ENCODE measurements at places on chromosomes 1 and 21.

DNA sequence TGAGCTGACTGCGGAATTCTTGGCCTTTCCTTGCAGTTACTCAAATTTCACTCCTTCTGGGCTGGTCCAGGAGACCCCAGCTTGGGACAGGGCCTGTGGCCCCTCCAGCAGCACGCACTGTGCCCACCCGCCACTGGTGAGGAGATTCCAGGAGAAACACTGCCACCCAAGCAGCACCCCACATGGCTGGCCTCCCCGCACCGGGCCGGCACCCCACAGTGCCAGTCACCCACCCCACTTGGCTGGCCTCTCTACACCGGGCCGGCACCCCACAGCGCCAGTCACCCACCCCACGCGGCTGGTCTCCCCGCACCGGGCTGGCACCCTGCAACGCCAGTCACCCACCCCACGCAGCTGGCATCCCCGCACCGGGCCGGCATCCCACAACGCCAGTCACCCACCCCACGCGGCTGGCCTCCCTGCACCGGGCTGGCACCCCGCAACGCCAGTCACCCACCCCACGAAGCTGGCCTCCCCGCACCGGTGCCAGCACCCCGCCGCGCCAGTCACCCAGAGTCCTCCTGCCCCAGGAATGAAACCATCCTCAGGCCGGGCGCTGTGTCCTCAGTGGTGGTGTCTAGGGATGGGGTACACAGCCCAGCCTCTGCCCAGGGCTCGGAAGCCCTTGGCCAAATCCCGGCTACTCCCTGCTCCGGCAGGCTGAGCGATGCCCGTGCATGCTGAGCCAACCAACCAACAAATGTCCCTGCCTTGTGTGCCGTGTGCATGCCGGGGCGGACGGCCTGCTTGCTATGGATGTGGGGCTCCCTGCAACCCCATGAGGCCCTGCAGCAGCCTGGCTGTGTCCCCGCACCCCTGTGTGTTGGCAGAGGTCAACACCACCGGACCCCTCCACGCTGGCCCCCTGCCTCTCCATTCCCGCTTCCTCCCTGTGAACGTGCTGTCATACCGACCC is 38.6 kb upstream of the TSPEAR start:
- no peak for DNase-seq
- no peak overlapping the region for H3K27ac ChIP-seq
- no peak overlapping the region for H3K4me3 ChIP-seq
- H3K4me1 ChIP-seq, result no peaks in the 10 kb centered on the region
- H3K36me3 ChIP-seq, result no peaks in the 10 kb centered on the region

- no peak for DNase-seq
- no peak overlapping the region for H3K27ac ChIP-seq
- no peaks in the 10 kb centered on the region for H3K36me3 ChIP-seq
Measured at GRCh38 chr1:53892911-53893310, 1.1 kb upstream of the DIO1 start.

GRCh38 chr1:36128905-36129206 is 3.8 kb upstream of the COL8A2 start:
- no peak for DNase-seq
- no peak overlapping the region for H3K4me3 ChIP-seq
- H3K27ac ChIP-seq, result no peak overlapping the region
- no peaks in the 10 kb centered on the region for H3K4me1 ChIP-seq

DNA sequence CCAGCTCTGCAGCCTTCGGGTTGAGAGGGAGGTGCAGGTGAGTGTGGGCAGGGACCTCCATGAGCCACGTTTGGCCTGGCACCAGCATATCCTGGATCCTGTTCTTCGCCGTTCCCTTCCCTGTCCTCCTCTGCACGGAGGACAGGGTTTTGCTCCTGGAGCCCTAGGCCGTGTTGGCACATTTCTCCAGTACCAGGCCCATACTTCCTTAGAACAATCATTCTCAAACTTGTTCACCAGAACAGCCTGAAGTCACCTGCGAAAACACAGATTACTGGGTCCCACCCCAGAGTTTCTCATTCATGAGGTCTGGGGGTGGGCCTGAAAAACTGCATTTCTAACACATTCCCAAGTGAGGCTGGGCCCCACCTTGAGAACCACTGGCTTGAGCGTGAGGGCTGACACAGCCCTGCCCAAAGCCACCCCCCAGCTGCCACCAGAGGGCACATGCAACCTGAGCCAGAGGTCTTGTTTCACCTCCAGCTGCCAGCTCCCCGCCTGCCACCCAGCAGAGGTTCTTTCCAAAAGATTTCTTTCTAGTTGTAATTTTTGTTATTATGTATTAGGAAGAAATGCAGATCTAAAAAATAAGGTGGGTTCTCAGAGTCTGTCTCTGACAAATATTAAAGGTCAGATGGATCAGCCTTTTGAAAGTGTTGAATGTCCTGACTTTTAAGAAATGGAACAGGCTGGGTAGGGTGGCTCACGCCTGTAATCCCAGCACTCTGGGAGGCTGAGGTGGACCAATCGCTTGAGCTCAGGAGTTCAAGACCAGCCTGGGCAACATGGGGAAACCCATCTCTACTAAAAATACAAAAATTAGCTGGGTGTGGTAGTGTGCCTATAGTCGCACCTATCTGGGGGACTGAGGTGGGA is 39.6 kb upstream of the LDLRAP1 start:
- DNase-seq, result no peak
- H3K27me3 ChIP-seq, result no peaks in the 10 kb centered on the region
- no peaks in the 10 kb centered on the region for H3K4me1 ChIP-seq
- H3K27ac ChIP-seq, result no peak overlapping the region
- no peak overlapping the region for H3K4me3 ChIP-seq

GRCh38 chr1:170789063-170789462 is 125.1 kb downstream of the PRRX1 start:
- H3K27ac ChIP-seq, result no peak overlapping the region
- DNase-seq, result no peak
- no peaks in the 10 kb centered on the region for H3K4me1 ChIP-seq
- no peaks in the 10 kb centered on the region for H3K27me3 ChIP-seq
- no peaks in the 10 kb centered on the region for H3K36me3 ChIP-seq

DNA sequence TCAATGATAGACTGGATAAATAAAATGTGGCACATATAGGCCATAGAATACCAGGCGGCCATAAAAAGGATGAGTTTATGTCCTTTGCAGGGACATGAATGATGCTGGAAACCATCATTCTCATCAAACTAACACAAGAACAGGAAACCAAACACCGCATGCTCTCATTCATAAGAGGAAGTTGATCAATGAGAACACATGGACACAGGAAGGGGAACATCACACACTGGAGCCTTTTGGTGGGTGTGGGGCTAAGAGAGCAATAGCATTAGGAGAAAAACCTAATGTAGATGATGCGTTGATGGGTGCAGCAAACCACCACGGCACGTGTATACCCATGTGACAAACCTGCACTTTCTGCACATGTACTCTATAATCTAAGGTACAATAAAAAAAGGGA is 883.4 kb upstream of the PRMT6 start:
- no peaks in the 10 kb centered on the region for H3K36me3 ChIP-seq
- no peak overlapping the region for H3K27ac ChIP-seq
- DNase-seq, result no peak
- H3K4me3 ChIP-seq, result no peak overlapping the region

DNA sequence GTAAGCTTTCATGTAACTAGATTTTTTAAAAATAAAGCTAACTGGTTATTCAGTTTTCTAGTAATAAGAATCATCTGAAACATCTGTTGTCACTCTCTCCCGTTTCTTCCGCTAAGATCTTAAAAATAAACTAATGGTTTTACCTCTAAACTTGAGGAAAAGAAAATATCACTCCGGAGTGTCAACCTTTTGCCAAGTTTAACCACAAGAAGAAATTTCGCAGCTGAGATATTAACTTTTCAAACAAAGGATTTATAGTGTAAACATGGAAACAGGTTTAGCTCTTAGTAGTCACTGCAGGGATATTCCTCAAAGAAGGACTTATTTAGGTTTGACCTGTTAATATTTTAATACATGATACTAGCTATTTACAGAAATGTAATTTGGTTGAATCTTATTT is 954.9 kb downstream of the ADGRL2 start:
- no peak for DNase-seq
- H3K27me3 ChIP-seq, result no peaks in the 10 kb centered on the region
- H3K27ac ChIP-seq, result no peak overlapping the region
- H3K4me3 ChIP-seq, result no peak overlapping the region

- H3K27me3 ChIP-seq, result no peaks in the 10 kb centered on the region
- DNase-seq, result no peak
- no peak overlapping the region for H3K27ac ChIP-seq
- no peak overlapping the region for H3K4me3 ChIP-seq
- no peaks in the 10 kb centered on the region for H3K36me3 ChIP-seq
Measured at GRCh38 chr1:20207546-20207945, 21.2 kb upstream of the PLA2G2C start.

- H3K36me3 ChIP-seq, result no peaks in the 10 kb centered on the region
- no peak overlapping the region for H3K4me3 ChIP-seq
- H3K4me1 ChIP-seq, result no peaks in the 10 kb centered on the region
- no peaks in the 10 kb centered on the region for H3K27me3 ChIP-seq
- DNase-seq, result no peak
Measured at GRCh38 chr1:181416268-181416860, 67.0 kb upstream of the CACNA1E start.

DNA sequence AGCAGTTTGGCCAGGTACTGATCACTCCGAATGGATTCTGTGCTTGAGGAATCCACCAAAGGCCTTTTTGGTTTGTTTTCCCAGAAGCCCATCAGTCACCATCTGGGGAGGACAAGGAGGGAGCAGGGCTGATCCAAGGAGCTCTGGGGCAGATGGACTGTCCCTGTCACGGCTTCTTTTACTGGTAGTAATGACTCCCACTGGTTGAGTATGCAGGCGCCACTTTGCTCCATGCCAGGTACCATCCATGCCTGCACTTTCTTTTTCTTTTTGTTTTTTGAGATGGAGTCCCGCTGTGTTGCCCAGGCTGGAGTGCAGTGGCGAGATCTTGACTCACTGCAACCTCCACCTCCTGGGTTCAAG is 101.7 kb downstream of the UBIAD1 start:
- H3K36me3 ChIP-seq, result no peaks in the 10 kb centered on the region
- H3K27ac ChIP-seq, result no peak overlapping the region
- H3K27me3 ChIP-seq, result no peaks in the 10 kb centered on the region
- no peaks in the 10 kb centered on the region for H3K4me1 ChIP-seq

DNA sequence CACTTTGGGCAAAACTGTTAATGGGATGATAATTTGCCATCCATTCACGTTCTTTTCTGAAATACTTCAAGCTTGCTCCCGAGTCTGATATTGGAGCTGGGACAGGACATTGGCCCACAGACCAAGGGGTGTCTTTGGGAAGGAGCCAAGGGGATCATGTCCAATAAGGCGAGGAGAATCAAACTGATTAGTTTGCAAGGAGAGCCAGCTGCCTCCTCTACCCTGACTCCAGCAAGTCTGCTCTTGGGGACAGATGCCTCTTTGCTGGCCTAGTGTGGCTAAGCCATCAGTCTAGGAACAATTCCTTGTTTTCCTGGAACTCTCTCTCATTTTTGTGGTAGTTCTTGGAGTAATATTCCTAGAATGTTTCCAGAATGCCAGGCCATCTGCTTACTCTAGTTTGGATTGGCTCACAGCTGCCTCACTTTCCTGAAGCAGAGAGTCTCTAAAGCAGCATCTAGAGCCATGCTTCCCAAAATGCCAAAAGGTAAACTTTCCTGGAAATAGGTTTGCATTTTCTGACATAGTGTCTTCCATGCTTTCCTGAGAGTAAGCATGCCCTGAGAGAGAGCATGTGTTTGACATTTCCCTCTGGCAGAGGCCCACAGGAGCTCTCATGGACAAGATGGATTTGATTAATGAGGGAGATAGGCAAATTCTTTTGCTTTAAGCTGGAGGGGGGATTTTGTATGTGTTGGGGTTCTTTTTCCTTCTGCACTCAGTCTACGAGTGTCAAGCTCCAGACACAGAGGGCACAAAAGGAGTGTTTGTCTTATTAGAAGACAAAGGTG is 145.6 kb downstream of the GDAP2 start:
- no peaks in the 10 kb centered on the region for H3K36me3 ChIP-seq
- H3K4me1 ChIP-seq, result peaks cover 4% of the 10 kb centered on the region
- no peak for DNase-seq
- no peak overlapping the region for H3K27ac ChIP-seq
- H3K4me3 ChIP-seq, result no peak overlapping the region

DNA sequence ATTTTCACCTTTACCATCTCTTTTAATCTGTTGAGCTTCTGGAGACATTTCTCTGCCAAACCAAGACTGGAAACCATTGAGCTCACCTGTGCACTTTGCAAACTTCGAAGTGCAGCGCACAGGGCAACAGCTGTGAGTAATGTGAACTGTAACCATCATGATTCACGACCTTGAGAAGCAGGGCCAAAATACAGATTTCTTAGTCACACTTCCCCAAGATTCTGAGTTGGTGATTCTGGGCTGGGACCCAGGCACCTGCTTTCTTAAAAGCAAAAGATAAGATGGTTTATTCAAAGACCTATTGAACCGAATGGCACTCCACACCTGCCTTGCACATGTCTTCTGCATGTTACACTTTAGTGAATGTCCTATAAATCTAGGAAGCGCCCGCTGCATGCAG is 10.2 kb downstream of the AGTRAP start:
- H3K27me3 ChIP-seq, result no peaks in the 10 kb centered on the region
- no peaks in the 10 kb centered on the region for H3K4me1 ChIP-seq
- no peak overlapping the region for H3K27ac ChIP-seq
- no peaks in the 10 kb centered on the region for H3K36me3 ChIP-seq
- H3K4me3 ChIP-seq, result no peak overlapping the region

DNA sequence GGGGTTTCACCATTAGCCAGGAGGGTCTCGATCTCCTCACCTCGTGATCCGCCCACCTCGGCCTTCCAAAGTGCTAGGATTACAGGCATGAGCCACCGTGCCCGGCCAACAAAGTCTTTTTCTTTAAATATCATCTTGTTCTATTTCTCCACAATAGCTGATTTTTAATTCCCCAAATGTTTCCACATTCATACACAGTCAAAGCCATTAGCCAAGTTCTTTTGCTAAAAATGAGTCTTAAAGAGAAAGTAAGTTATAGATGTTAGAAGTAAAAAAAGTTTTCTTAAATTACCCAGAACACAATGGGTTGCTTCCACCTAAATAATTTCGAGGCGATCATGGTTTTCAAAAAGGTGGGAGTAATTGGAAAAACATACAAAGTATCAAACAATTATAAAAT is 30.6 kb downstream of the C2CD2 start:
- H3K27me3 ChIP-seq, result no peaks in the 10 kb centered on the region
- peak overlapping the region; percentile 80 for H3K27ac ChIP-seq
- H3K4me1 ChIP-seq, result no peaks in the 10 kb centered on the region
- no peak overlapping the region for H3K4me3 ChIP-seq
- no peak for DNase-seq

DNA sequence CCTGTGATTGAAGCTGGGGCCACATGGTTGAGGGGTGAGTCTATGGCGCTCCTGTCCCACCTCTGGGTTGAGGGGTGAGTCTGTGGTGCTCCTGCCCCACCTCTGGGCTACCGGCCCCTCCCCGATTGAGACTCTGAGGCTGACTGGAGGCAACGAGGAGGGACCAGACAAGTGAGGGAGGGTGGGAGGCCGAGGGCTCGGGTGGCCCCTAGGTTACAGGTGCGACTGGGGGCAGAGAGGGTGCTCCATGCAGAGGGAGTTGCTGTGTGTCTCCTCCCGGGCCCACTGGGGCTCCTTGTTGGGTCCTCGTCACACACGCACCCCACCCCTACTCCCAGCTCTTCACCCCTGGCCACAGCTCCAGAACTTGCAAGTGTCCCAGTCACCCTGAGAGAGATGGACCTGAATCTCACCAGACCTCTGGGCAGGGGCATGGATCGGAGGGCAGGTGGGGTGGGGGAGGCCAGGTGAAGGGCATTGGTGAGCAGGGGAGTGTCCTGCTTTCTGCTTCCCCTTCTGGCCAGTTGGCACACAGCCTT is 12.8 kb downstream of the LDLRAP1 start:
- H3K4me1 ChIP-seq, result no peaks in the 10 kb centered on the region
- no peaks in the 10 kb centered on the region for H3K36me3 ChIP-seq
- no peak overlapping the region for H3K4me3 ChIP-seq
- DNase-seq, result no peak
- H3K27me3 ChIP-seq, result no peaks in the 10 kb centered on the region
- H3K27ac ChIP-seq, result no peak overlapping the region
